IMR-90 (cell line): ENCODE measurements at places on chromosomes 4 and X.

DNA sequence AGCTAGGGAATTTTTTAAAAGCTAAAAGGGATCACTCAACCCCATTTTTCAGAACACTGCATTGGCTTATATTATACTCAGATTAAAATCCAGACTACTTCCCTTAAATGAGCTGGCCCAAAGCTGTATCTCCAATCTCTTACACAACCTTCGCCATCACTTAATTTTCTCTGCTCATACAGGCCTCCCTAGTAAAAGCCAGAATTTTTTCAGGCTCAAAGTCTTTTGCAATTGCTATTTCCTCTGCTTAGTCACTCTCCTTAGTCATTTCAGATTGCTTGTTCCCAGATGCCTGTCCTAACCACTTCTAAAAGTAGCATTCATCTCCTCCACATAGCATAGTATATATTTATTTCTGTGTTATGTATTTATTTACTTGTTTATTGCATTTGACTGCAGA is 1587.9 kb upstream of the ADGRL3 start:
- peak; percentile 2 for DNase-seq

- no peak for DNase-seq
These were observed 112.5 kb downstream of the SCLT1 start for GRCh38 chr4:128980816-128981326.

DNA sequence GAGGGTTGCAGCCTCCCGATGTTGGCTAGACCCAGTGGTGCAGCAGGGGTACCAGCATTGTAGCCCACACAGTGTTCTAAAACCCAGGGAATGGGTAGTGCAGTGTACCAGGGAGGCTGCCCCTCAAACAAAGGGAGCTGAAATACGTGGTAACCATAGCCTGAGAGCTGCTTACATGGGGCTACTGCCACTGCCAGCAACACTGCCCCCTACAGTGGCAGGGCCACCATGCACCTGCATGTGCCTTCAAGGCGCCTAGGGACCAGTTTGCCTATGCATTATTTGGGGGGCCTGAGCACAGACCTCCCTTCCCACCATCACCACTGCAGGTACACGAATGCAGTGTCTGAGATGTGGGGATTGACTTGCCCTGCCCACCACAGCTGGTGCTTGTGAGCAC is 21.0 kb upstream of the BMP15 start:
- no peak for DNase-seq

DNA sequence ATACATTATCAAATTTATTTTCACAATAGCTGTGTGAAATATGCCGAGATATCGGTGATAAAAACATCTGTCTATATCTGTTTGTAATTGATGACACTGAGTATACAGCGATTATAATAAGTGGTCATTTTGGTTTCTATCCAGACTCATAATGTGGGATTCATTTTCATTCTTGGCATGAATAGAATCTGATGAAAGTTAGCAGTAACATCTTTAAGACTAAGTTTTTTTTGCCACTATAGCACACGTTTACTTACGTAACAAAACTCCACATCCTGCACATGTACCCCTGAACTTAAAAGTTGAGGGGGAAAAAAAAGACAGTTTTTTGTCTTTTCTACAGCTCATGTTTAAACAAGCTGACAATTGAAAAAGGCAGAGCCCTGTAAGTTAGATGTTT is 86.4 kb downstream of the PPA2 start:
- DNase-seq, result peak; percentile 23

DNA sequence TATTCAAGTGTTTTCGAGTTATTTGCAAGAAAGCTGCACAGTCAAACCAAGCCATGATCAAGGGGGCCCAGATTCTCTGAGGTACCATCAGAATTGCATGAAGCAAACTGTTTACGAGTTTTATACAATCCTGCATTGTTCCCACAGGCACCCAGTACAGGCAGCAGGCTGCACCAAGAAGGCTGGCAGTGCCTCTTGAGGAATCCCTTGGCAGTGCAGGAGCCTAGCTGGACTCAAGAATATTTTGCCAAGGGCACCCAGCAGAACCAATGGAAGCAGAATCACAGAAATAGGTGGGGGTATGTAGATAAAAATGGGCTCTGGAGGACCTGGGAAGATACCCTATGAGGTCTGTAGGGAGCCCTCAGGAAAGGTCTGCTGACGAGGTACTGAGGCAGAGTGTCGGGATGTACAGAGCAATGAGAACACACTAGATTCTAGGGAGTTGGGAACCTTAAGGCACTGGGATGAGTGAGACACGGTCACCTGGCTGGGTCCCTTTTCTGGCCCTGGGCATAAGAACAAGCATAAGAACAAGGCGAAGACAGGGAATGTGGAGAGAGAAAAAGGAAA is 2.5 kb upstream of the PLP1 start:
- DNase-seq, result peak; percentile 52

- peak; percentile 77 for DNase-seq
These were observed 23.5 kb downstream of the GAB3 start for GRCh38 chrX:154727418-154727817.

GRCh38 chrX:129798888-129799287 is 19.1 kb downstream of the SASH3 start:
- DNase-seq, result no peak

DNA sequence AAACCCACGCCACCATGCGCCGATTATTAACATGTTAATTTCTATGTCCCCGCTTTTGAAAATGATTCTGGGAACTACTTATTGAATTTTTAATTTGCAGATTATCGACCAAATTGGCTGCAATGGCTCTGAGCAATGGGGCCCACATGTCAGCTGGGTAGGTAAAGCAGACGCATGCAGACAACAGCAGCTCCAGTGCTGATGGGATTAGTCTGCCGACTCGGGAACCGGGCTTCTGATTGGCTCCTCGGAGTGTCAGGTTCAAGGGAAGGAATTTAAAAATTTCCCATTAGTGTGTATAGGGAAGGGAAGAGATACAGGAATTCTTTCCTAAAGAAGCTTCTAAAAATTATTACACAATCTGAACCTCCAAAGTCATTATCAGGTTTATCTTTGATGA is 77.4 kb upstream of the PPARGC1A start:
- no peak for DNase-seq

DNA sequence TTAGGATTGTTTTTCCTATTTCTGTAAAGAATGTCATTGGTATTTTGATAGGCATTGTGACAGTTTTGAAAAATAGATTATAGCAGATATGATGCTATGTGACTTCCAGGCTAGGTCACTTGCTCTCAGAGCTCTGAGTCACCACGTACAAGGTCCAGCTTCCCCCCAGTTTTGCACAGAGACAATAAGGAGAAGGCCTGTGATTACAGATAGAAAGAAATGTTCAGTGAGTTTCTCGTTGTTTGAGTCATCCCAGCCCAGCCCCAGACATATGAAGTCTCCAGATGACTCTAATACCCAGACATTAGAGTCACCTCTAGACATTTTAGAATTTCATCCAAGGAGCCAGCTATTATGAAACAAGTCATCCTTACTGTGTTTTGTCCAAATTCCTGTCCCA is 57.2 kb downstream of the MFAP3L start:
- DNase-seq, result peak; percentile 11

- peak; percentile 51 for DNase-seq
These were observed 68.3 kb downstream of the CRMP1 start for GRCh38 chr4:5824635-5825034.

DNA sequence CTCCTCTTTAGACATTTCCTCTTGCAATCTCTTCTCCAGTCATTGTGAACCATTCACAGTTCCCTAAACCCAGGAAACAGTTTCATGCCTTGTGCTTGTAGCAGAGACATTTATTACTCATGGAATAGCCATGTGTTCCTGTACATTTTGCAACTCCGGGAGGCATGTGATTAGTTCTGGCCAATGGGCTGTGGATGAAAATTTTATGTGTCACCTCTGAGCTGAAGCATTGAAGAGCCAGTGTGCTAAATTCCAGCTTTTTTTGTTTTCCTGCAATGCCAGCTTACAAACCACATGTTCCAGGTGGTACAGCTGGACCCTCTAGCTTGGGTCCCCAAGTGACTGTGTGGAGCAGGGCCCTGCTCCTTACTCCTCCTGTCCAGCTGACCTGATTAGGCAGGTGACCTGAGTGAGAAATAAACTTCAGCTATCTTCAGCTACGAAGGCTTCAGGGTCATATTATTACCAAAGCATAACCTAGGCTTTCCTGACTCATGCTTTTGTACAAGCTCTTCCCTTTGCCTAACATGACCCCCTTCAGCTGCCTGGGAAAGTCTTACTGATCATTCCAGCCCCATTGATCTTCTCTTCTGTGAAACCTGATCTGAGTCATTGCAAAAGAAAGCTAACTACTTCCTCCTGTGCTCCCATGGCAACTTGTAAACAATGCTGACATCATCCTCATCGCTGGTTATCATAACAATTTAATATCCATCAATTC is 200.4 kb downstream of the PTTG2 start:
- peak; percentile 99 for DNase-seq

DNA sequence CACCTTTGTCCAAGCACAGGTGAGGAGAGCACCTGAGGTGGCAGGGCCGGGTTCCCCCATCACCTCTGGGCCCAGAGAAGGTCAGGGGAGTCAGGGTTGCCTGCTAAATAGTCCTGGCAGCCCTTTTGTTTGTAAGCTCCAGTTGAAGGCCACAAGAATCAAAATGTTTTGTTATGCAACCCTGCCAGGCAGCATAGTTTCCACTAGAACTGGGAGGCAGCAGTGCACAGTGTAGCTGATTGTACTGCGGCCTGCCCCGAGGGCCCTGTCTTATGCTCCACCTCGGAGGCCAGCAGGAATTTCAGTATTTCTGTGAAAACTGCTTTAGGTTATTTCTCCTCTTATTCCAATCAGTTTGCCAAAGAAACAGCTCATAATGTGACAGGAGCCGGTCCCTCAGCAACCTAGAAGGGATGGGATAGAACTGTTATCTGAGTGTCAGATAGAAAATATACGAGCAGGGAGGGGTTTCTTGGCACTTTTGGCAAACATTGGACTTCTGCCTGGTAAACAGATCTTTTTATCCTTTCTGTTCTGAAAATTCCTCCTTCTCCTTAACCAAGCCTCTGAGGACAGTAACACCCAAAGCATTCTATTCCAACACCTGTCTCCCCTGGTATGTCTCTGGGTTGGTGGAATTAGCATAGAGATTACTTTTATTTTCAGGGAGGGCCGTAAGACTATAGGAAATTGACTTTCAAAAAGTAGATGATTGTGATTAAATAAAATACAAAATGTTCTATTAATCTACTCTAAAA is 93.6 kb downstream of the LNX1 start:
- DNase-seq, result peak; percentile 59

DNA sequence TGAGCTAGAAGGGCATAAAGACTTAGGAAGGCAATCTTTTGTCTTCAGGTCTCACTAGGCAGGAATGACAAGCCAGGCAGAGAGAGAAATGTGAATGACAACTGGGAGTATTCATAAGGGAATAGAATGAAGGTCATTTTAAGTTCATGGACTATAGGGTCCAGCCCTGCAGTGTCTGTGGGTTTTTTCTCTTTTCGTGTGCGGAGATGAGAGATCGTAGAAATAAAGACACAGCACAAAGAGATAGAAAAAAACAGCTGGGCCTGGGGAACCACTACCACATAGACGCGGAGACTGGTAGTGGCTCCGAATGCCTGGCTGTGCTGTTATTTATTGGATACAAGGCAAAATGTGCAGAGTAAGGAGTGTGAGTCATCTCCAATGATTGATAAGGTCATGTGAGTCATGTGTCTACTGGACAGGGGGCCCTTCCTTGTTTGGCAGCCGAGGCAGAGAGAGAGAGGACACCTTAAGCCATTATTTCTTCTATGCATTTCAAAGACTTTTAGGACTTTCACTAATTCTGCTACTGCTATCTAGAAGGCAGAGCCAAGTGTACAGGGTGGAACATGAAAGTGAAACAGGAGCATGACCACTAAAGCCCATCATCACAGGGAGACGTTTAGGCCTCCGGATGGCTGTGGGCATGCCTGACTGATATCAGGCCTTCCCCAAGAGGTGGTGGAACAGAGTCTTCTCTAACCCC is 921.8 kb upstream of the PCDH10 start:
- DNase-seq, result no peak

DNA sequence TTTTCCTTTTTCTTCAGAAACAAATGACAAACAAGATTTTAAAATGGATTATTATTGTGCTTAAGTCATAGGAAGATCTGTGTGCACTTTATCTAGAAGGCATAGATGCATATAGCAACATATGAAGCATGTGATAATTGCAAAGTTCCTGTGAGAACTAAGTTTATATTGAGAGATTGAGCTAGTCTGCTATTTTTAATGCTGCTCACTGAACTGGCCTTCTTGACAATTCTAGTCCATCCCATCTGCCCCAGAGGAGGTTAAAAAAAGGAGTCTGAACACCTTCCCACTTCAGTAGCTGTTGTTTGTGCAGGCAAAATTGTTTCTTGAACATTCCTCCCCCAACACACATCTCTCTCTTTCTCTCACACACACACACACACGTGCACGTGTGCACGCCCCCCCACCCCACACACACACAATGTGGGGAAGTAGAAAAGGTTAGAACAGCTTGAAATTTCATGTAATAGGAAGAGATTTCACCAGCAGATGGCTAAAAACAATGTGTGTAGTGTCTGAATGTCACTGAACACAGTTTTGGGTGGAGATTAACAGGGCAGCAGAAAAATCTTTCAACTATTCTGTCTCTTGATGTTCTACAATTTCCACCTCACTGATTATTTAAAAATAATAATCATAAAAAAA is 108.0 kb downstream of the GPM6A start:
- DNase-seq, result no peak

GRCh38 chrX:105646592-105647372 is 175.6 kb upstream of the NRK start:
- no peak for DNase-seq

GRCh38 chrX:77442728-77443127 is 4.5 kb upstream of the FGF16 start:
- DNase-seq, result peak; percentile 81

DNA sequence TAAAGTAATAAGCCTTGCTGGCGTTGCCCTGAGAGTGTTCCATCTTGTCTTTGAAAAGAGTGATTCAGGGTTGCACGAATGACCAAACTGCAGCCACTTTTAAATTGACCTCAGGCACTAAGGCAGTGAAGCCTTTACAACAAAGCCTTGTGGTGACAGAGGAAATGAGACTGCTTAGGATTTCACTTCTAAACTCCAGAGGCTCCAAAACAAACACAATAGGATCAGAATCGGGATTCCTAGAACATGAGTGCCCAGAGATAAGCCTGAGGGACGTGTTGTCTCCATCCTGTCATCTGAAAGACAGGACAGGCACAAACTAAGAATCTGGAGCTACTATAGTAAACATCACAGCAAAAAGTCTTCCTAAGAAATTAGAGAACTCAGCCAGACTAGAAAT is 405.2 kb downstream of the PPARGC1A start:
- DNase-seq, result no peak

DNA sequence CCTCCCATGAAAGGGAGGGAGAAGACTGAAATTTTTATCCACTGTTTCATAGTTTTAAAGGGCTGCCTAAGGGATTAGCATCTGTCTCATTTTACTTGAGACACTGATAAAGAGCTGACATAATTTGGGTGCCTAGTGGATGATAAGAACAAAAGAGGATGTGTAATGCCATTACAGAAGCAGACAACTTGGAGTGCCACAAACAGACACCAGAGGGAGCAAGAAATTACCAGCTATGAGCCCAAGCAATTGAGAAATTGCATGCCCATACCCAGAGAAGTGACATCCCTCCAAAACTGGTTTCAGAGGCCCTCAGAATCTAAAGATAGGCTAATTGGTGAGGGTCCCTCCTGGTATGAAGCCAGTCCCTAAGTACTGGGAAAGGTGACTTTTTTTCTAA is 38.5 kb upstream of the POU3F4 start:
- peak; percentile 1 for DNase-seq
